Eye (tissue), 1 donor: ENCODE measurements at places on chromosomes 1 and 21.

DNA sequence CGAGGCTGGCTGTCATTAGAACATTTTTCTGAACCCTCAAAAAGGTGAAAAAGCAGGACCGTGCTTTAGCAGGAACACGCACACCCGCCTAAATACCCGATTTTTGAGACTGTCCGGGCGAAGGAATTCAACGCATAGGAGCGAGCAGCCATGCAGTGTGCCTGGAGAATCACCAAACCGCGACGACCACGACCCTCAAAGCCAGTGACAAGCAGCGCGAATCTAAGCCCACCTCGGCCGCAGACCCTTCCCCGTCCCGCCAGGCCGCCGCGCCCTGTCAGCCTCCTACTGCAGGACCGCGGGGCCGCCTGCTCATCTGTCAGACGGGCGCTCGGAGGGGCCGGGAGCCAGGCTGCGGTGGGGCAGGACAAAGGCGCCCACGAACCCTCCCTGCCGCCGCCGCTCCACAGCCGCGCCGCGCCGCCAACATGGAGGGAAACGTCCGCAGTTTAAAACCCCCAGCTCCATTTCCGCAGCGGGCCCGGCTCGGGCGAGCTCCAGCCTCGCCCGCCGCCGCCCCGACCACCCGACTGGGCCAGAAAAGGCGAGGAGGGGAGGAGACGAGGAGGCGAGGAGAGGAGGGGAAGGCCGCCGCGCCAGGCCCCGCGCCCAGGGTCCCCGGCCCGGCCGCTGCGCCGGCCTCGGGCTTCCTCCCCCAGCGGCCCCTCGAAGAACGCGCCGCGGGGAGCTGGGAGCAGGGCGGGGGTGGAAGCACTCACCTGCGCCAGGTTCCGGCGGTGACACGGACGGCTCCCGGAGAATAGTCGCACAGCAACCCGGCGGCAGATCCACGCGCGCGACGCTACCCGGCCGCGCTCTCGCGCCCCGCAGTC, at the start of gene LBR:
LBR (minus strand) TSS at position 804 of the 833 bp plus-strand sequence. CDS start 3,963 bp downstream, outside the sequence.
- DNase-seq: no peak

- peak; percentile 91 for DNase-seq
Observed at GRCh38 chr1:205335692-205336091, 14.1 kb upstream of the NUAK2 start.

GRCh38 chr1:24051206-24051945, 60.6 kb downstream of the MYOM3 start:
- DNase-seq: no peak

- DNase-seq: no peak
Observed at GRCh38 chr1:76876655-76877395, 9.5 kb downstream of the ST6GALNAC5 start.
